A673 (cell line): ENCODE measurements at places on chromosomes 13 and 19. TPM values are rescaled to one million over a fixed set of nuclear protein-coding genes. Genes with fewer than 3 reads are reported as not detected.
A peak's percentile ranks its signal among the peaks of the same experiment; 100 is the strongest.

DNA sequence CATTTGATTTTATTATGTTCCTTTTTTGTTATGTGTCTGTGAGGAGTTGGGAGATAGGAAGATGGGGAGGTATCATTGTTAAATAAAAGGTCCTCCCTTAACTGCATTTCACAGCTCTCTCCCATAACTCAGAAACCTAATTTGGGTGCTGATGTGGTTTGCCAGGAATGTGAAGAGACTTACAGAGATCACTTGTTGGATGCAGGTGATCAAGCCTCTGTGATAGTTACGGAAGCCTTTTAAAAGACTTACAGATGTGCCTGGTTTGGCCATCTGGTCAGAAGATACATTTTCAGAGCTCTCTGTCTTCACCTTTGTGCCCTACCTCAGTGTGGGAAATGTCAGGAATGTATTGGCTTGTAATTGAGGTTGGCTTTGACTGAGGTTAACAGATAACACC, 146.1 kb downstream of the STOML3 start:
- no peak for DNase-seq

GRCh38 chr13:95480131-95480545, 72.4 kb upstream of the CLDN10 start:
- DNase-seq: peak; percentile 16

Gene TRAPPC5
- 105 and 107 TPM in 2 replicates for total RNA-seq

Gene METTL21C
- total RNA-seq: not detected in 2 replicates

GRCh38 chr19:20503476-20503875, 62.1 kb downstream of the ZNF737 start:
- DNase-seq: no peak

DNA sequence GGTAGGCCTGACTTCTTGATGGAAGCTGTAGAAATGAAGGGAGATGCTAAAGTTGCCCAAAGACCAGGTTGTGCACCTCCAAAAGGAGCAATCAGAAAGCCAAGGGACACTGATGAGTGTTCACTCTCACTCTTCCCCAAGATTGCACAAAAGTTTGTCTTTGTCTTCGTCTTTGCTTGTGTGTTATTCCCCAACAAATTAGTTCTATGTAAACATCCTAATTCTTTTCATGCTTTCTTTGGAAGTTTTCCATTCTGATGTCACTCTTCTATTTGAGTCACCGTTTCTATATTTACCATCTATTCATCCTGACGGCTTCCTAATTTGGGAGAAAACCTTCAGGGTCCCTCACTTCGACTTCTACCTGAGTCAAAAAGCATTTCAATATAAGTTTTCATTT, 3.7 kb upstream of the TMEM272 start:
- no peak for DNase-seq

DNA sequence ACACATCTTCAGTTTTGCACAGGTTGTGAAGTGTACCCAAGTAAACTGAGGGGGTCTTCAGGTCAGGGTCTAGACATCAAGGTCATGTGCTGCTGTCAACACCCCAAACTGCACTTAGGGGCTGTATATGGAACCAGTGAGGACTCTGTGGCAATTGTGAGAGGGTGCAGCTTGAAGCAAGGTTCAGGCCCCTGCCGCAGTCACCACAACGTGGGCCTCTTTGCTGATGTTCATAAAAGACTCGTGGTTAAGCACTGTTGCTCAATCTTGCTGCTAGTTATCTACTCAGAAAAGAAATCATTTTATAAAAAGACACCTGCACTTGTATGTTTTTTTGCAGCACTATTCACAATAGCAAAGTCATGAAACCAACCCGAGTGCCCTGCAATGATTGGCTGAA, 907.4 kb downstream of the UQCRFS1 start:
- no peak for DNase-seq

GRCh38 chr19:29318581-29318980, 105.6 kb upstream of the UQCRFS1 start:
- no peak for DNase-seq

Gene SIGLEC10
- total RNA-seq: not detected in 2 replicates

- no peak for DNase-seq
These were observed 189.6 kb upstream of the CSNK1A1L start for GRCh38 chr13:37295071-37295470.
